ENCODE measurements at places on chromosomes 4 and X.

GRCh38 chr4:174135936-174136406 is 147.5 kb downstream of the FBXO8 start:
- no peak for DNase-seq

- DNase-seq = no peak
These were observed 803.9 kb downstream of the C4orf33 start for GRCh38 chr4:129899849-129900248.

GRCh38 chr4:28481565-28481964 is 1620.9 kb downstream of the STIM2 start:
- no peak for DNase-seq

GRCh38 chr4:174388461-174389145 is 104.9 kb downstream of the CEP44 start:
- no peak for DNase-seq

- no peak for DNase-seq
These were observed 212.9 kb downstream of the TEX13C start for GRCh38 chrX:125532411-125533089.

- DNase-seq = no peak
These were observed 546.5 kb upstream of the SMIM31 start for GRCh38 chr4:164207460-164207859.

- DNase-seq = no peak
These were observed 262.2 kb downstream of the ARHGAP10 start for GRCh38 chr4:147994076-147994475.

DNA sequence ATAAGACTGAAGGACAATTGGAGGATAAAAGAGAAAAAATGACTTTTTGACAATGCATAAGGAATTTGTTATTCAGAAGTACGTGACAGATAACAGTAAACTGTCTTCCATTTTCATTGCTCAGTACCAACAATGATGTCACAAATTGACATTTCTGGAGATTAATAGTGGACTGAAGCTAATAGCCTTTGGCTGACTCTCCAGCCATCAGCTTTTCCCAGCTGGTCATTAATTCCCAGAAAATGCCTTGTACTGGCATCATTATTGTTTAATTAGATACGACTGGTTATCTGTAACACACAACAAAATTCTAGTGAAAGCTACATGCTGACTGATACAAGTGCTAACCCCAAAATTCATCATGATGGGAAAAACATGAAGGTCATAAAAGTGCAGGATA is 147.9 kb upstream of the FGF13 start:
- no peak for DNase-seq
